ENCODE measurements at places on chromosomes 12 and 14. TPM values are rescaled to one million over a fixed set of nuclear protein-coding genes. Genes with fewer than 3 reads are reported as not detected.

Gene SERPINA9
- total RNA-seq, result not detected

Gene GPR132
- total RNA-seq, result 0.43 TPM

Gene HSPB8
- total RNA-seq, result 20.4 TPM

Gene CNTN1
- total RNA-seq, result 56.7 TPM

Gene BLTP3B
- total RNA-seq, result 6.2 TPM
